GM06990 (cell line): ENCODE measurements at places on chromosomes 7 and 10.

GRCh38 chr7:158917818-158918217 is 61.5 kb downstream of the DYNC2I1 start:
- DNase-seq: no peak

DNA sequence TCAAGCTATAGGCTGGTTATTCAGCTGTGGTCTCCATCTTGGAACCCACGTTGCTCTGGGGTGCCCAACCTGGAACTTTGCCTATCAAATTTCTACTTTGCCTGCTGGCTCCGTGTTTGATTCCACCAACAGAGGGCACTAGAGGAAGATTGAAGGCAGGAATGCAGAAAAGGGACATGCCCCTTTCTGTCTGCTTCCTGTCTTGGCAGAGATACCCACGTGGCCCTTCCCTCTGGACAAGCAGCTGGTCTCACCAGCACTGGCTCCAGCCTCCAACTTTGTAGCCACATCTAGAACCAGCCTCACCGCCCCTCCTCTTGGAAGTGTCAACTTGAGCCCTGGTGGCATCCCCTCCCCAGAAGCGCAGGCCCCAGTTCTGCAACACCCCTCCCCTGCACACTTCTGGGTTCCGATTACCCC is 52.1 kb upstream of the ZNF438 start:
- peak; percentile 23 for DNase-seq

DNA sequence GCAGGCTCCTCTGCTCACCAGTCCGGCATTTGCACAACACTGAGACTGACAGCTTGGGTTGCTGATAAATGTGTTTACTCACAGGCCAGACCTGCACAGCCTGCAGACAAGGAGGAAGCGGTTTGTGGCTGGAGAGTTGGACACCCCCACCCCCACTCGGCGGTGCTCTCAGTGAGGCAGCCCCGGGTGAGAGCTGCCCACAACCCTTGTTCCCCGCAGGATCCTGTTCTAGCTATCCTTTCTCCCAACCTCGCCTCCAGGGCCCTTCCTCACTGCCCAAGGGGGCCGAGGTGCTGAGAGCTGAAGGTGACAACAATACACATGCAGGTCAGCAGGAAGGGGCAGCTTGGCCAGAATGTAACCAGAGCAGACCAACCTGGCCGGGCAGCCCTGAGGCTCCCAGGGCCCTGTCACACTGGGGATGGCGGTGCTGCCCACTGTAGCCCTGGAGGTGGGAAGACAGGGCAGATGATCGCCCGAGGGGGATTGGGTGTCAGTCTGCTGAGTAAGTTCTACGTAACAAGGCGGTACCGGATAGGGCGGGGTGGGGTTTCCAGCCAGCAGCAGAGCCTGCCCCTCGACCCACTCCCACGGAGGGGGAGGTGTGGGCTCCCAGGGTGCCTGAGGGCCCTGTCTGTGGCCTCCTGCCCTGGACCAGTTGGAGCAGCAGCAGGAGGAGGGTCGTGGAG is 2.1 kb upstream of the ADAM8 start:
- peak; percentile 76 for DNase-seq

GRCh38 chr7:20276705-20277472 is 53.8 kb upstream of the ITGB8 start:
- no peak for DNase-seq
